Stimulated activated CD4-positive, alpha-beta T cell treated with anti-CD3 and anti-CD28 coated beads, Interleukin-4, amount 100 ng/mL, for 4 hours (primary cell): ENCODE measurements at places on chromosomes 1 and 21.

DNA sequence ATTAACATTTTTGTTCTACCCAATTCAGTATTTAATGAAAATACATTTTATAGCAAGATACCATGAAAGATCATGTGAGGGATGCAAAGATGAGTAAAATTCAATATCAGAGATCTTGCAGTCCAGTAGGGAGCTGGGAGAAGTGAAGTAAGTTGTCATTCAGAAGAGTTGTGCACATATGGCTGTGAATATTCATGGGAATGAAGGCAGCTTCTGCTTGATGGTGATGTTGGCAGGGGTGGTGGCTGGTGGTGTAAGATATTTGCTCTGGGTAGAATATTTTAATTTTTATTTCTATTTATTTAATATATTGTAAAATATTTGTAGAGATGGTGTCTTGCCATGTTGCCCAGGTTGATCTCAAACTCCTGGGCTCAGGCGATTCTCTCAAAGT lies 72.0 kb upstream of the GCLM start:
- no peak for DNase-seq

- DNase-seq, result no peak
Measured at GRCh38 chr1:211536606-211537005, 42.4 kb downstream of the SLC30A1 start.

DNA sequence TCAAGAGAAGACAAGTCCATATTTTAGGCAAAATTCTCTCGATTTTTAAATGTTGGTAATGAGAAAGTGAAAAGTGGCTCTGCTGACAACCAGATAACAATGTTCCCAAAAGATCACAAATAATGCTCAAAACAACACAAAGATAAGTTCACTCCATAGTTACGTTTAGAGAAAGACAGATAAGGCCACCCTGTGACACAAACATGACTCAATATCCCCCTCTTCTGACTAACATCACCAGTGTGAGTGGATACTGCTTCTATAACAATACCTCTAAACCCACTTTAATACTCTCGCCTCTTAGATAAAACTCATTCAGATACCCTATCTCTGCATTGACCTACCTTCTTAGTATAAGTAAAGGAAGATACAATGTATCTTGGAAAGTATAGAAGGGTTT lies 51.2 kb upstream of the RGS7 start:
- no peak for DNase-seq

- no peak for DNase-seq
Measured at GRCh38 chr1:71135571-71135970, 54.7 kb upstream of the ZRANB2 start.

- no peak for DNase-seq
Measured at GRCh38 chr1:82697965-82698364, 897.2 kb downstream of the ADGRL2 start.
